Stomach (tissue), 19 donors: ENCODE measurements at places on chromosomes 4 and X.

GRCh38 chrX:56798339-56798711 lies 69.3 kb downstream of the NBDY start:
- no peak overlapping the region for H3K4me3 ChIP-seq
- no peaks in the 10 kb centered on the region for H3K27me3 ChIP-seq
- DNase-seq, result peak; percentile 14
- H3K36me3 ChIP-seq, result no peaks in the 10 kb centered on the region
- H3K27ac ChIP-seq, result no peak overlapping the region

DNA sequence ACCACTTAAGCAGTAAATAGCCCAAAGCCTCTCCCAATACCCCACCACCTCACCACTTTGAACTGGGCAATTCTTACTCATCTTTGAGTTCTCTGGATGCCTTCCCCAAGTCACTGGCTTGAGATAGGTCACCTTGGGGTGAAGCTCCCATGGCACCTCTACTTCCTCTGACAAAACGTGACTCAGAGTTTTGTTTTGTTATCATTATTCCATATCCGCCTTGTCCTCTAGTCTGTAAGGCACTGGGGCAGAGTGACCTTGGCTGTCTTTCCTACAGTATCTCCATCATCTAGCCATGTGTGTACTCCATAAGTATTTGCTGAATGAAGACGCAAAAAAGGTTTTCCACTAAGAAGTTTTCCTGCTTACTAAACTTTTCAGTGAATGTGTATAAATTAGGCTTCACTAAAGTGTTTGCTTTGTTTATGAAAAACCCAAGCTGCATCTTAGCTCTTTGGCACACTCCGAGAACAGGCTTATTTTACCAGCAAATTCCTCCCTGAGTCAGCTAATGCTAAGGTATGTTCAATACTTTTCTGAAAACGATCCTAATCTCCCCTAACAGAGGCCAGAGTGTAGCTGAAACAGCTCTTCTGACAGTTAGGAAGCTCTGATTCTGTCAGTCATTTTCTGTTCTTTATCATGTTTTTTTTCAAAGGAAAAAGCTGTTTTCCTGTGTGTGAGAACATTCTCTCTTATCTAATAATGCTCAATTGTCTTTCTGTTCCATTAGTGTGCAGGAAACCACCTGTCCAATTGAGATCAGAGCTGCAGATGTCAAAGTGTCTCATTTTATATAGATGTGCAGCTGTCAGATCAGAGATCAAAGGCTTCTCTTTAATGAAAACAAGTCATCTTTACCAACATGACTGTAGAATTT lies 30.2 kb upstream of the TSPAN5 start:
- H3K4me3 ChIP-seq, result no peak overlapping the region
- H3K27me3 ChIP-seq, result no peaks in the 10 kb centered on the region
- peak; percentile 19 for DNase-seq
- no peak overlapping the region for H3K27ac ChIP-seq

- no peak overlapping the region for H3K27ac ChIP-seq
- H3K27me3 ChIP-seq, result no peaks in the 10 kb centered on the region
- no peak for DNase-seq
Measured at GRCh38 chrX:96002431-96002830, 682.2 kb upstream of the DIAPH2 start.

GRCh38 chr4:31974490-31975002 lies 1254.4 kb downstream of the PCDH7 start:
- no peak overlapping the region for H3K27ac ChIP-seq
- H3K27me3 ChIP-seq, result no peaks in the 10 kb centered on the region
- H3K4me3 ChIP-seq, result no peak overlapping the region
- H3K4me1 ChIP-seq, result no peaks in the 10 kb centered on the region
- no peaks in the 10 kb centered on the region for H3K36me3 ChIP-seq

GRCh38 chr4:141797966-141798365 lies 161.6 kb downstream of the IL15 start:
- H3K4me1 ChIP-seq, result no peaks in the 10 kb centered on the region
- no peaks in the 10 kb centered on the region for H3K27me3 ChIP-seq
- DNase-seq, result no peak
- no peak overlapping the region for H3K4me3 ChIP-seq
- no peak overlapping the region for H3K27ac ChIP-seq

DNA sequence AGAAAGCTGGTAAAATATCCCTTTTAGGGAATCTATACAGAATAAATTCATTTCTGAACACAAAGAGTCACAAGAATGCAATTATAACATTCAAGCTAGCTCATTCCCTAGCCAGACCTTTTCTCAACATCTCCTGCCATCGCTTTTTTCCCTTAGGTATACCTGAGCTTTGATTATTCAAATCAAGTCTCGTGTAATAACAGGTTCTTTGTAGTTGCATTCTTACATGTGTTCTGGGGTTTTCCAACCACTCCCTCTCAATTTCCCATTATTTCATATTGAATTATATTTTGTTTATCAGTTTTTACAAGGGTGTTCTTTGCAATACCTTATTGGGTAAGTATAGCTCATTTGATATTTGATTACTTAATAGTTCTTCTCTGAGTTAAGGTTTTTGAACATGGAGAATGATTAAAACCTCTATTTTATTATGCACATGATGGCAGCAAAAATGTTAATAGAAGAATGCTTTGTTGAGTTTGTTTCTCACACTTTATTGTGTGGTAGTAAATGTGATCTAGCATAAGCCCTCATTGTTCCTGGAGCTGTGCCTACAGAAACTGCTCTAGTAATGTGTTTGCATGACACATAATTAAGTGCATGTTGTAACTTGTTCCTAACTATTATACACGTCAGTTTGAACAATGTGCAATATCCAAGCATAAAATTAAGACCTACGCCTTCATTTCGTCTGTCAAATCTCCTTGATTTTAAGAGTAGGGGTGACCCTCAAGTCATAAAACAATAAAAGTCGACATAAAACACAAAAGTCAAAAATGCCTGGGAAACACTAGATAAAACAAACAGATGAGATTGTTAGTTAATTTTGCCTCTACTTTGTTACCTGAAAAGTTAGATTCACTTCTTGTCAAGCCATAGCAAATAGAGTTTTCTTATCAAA lies 124.0 kb upstream of the POF1B start:
- H3K36me3 ChIP-seq, result no peaks in the 10 kb centered on the region
- H3K4me1 ChIP-seq, result no peaks in the 10 kb centered on the region
- no peak for DNase-seq
- no peak overlapping the region for H3K4me3 ChIP-seq

GRCh38 chr4:137124278-137124932 lies 407.9 kb downstream of the PCDH18 start:
- H3K27ac ChIP-seq, result no peak overlapping the region
- no peaks in the 10 kb centered on the region for H3K27me3 ChIP-seq
- no peaks in the 10 kb centered on the region for H3K36me3 ChIP-seq
- peak overlapping the region; percentile 10 for H3K4me3 ChIP-seq
- no peaks in the 10 kb centered on the region for H3K4me1 ChIP-seq
- no peak for DNase-seq

DNA sequence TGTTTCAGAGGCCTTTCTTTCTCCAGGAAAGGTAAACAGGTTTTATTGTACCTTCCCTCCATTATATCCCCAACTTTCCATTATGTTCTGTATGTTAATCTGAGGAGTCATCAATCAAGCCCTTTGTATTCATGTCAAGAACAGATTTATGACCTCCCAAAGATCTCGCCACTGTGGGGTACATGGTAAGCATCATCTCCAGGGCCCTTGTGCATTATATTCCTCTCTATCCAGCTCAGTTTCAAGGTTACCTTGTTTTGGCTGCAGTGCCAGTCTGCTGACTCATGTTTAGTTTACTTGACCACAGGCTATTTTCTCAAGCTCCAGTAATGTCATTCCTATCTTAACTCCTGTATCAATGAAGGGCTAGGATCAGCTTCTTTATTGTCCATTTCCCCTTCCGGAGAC lies 125.1 kb upstream of the FRMPD4 start:
- no peak overlapping the region for H3K4me3 ChIP-seq
- no peaks in the 10 kb centered on the region for H3K4me1 ChIP-seq
- no peaks in the 10 kb centered on the region for H3K27me3 ChIP-seq
- no peak for DNase-seq
- H3K36me3 ChIP-seq, result no peaks in the 10 kb centered on the region

GRCh38 chr4:43337707-43338106 lies 445.2 kb downstream of the GRXCR1 start:
- H3K4me1 ChIP-seq, result no peaks in the 10 kb centered on the region
- H3K36me3 ChIP-seq, result no peaks in the 10 kb centered on the region
- H3K27me3 ChIP-seq, result no peaks in the 10 kb centered on the region
- no peak overlapping the region for H3K27ac ChIP-seq
- H3K4me3 ChIP-seq, result no peak overlapping the region

DNA sequence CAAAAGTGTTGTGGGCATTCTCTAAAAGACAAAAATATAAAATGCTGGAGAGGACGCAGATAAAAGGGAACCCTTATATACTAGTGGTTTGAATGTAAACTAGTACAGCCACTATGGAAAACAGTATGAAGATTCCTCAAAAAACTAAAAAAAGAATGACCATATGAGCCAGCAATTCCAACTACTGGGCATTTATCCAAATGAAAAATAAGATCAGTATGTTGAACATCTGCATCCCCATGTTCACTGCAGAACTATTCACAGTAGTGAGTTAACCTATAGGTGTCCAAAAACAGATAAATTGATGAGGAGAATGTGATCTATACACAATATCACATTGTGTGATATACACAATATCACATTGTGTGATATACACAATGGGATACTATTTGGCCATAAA lies 1615.3 kb downstream of the PCDH18 start:
- H3K36me3 ChIP-seq, result no peaks in the 10 kb centered on the region
- peak; percentile 42 for DNase-seq
- no peak overlapping the region for H3K27ac ChIP-seq
- H3K4me1 ChIP-seq, result no peaks in the 10 kb centered on the region
- no peaks in the 10 kb centered on the region for H3K27me3 ChIP-seq
